ENCODE measurements at places on chromosomes 1 and 21. TPM values are rescaled to one million over a fixed set of nuclear protein-coding genes. Genes with fewer than 3 reads are reported as not detected.

KRTAP25-1 gene
- polyA plus RNA-seq = not detected

HLX gene
- 0.94 TPM for polyA plus RNA-seq

CRNN gene
- not detected for polyA plus RNA-seq

LENEP gene
- 0.29 TPM for polyA plus RNA-seq

AMY1C gene
- polyA plus RNA-seq = 0.12 TPM
